Breast epithelium (tissue), 4 donors: ENCODE measurements at places on chromosomes 1 and 21. TPM values are rescaled to one million over a fixed set of nuclear protein-coding genes. Genes with fewer than 3 reads are reported as not detected.

STIL gene
- 3.2 TPM for total RNA-seq

CENPL gene
- 6.0 TPM for total RNA-seq

MROH9 gene
- not detected for total RNA-seq

SLAMF8 gene
- total RNA-seq = 12.3 TPM

GRCh38 chr1:219790834-219791615 lies 137.3 kb downstream of the SLC30A10 start:
- H3K4me3 ChIP-seq = no peak overlapping the region
- H3K27me3 ChIP-seq = no peaks in the 10 kb centered on the region
- no peaks in the 10 kb centered on the region for H3K36me3 ChIP-seq
- H3K4me1 ChIP-seq = no peaks in the 10 kb centered on the region
- DNase-seq = no peak

- H3K27ac ChIP-seq = no peak overlapping the region
- no peaks in the 10 kb centered on the region for H3K27me3 ChIP-seq
- no peaks in the 10 kb centered on the region for H3K36me3 ChIP-seq
- no peak overlapping the region for H3K4me3 ChIP-seq
- no peak for DNase-seq
- peaks cover 13% of the 10 kb centered on the region for H3K4me1 ChIP-seq
Measured at GRCh38 chr21:34126269-34126668, 52.9 kb downstream of the MRPS6 start.

DNA sequence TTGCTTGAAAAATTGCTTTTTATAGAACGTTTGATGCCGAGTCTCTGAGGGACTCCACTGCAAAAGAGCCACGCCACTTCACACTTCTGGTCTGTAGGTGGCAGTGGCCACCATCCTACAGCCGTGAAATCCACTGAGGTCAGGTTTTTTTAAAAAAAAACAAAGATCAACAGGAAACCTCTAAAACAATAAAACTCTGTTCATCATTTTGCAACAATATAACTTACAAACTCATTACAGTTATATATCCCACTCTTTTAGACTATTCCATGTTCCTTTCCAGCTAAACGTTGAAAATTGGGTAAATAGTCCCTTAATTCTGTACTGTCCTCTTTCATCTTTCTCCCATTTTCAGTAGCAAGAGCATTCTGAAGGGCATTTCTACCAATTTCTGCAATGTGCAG lies 64.6 kb upstream of the FMN2 start:
- no peaks in the 10 kb centered on the region for H3K36me3 ChIP-seq
- no peak for DNase-seq
- no peaks in the 10 kb centered on the region for H3K4me1 ChIP-seq
- H3K27me3 ChIP-seq = no peaks in the 10 kb centered on the region

- no peaks in the 10 kb centered on the region for H3K36me3 ChIP-seq
- peak overlapping the region; percentile 99 for H3K27ac ChIP-seq
- no peaks in the 10 kb centered on the region for H3K27me3 ChIP-seq
- peak overlapping the region; percentile 98 for H3K4me3 ChIP-seq
- peak; percentile 72 for DNase-seq
Measured at GRCh38 chr1:51236531-51237350, 668 bp downstream of the RNF11 start.

DNA sequence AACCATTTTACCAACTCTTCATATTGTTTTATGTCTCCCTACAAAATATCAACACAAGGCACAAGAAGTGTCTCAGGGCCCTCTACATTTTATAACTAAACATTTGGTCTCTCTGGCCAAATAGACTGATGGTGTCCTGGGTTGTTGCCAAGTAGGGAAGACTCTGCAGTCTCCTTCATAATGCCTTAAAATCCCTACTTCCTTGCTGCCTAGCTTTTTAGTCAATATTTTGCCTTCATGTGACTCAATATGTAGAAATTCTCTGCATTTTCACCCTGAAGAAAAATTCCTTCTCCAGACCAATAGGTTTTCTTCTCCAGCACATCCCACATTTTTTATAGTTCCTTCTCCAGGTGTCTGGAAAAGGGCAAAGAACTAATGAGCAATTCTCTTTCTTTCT lies 72.6 kb upstream of the IPO9 start:
- no peak for DNase-seq
- H3K36me3 ChIP-seq = no peaks in the 10 kb centered on the region
- H3K27ac ChIP-seq = no peak overlapping the region
- H3K4me3 ChIP-seq = no peak overlapping the region

DNA sequence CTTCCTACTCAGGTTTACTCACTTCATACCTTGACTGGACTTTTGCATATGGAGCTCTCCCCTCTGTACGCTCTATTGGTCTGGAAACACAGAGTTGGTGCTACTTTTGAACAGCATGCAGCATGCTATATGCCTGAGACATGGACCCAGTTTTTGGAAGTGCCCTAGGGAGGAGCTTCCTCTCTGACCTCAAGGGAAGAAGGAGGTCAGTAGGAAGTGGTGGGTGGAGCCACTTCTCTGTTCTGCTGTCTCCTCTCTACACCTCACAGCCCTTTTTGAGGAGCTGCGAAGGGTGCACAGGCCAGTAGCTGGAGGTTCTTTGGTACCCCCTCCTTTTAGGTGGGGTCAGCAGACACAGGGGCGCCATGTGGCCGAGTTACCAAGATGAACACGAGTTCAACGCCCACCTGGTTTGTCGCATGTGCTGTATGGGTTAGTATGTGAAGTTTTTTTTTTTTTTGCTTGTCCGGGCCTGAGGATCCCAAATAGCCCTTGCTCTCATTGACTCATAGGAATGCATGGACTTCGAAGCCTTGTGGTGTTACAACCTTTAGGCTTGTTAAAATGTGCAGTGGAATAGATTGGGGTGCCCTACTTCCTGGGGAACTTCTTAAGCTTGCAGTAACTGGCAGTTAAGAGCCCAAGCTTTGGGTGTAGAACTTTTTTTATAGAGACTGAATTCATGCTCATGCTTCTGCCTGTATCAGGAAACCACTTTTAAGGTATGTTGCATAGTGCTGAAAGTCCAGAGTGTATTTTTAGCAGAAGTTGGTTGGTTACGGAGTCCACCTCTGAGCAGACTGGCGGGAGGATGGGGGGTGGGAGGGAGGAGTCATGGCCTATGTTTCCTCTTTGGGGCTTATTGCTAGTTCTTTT lies 10.7 kb downstream of the MACF1 start:
- peak overlapping the region; percentile 12 for H3K4me3 ChIP-seq
- H3K27me3 ChIP-seq = no peaks in the 10 kb centered on the region
- peaks cover 10% of the 10 kb centered on the region for H3K4me1 ChIP-seq
- H3K36me3 ChIP-seq = no peaks in the 10 kb centered on the region
- DNase-seq = no peak
- H3K27ac ChIP-seq = peak overlapping the region; percentile 66

DNA sequence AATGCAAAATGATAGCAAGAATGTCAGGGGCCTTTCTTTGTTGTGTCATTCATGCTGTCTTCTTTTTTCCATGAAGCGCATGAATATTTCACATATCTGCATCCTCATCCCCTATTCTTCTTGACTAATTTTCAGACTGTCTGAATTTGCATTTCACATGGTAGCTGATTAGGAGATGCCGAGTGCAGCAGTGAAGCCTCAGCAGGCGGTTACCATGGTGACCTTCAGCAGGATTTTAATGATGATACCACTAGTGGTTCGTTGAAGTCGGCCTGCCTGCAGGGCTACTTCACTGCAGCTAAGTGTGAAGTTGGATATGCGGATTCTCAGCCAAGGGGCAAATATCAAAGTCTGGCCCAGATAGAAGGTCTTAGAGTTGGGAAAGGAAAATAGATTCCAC lies 141.8 kb downstream of the NEK7 start:
- no peaks in the 10 kb centered on the region for H3K27me3 ChIP-seq
- peaks cover under 1% of the 10 kb centered on the region for H3K36me3 ChIP-seq
- no peak overlapping the region for H3K4me3 ChIP-seq
- no peak for DNase-seq

DNA sequence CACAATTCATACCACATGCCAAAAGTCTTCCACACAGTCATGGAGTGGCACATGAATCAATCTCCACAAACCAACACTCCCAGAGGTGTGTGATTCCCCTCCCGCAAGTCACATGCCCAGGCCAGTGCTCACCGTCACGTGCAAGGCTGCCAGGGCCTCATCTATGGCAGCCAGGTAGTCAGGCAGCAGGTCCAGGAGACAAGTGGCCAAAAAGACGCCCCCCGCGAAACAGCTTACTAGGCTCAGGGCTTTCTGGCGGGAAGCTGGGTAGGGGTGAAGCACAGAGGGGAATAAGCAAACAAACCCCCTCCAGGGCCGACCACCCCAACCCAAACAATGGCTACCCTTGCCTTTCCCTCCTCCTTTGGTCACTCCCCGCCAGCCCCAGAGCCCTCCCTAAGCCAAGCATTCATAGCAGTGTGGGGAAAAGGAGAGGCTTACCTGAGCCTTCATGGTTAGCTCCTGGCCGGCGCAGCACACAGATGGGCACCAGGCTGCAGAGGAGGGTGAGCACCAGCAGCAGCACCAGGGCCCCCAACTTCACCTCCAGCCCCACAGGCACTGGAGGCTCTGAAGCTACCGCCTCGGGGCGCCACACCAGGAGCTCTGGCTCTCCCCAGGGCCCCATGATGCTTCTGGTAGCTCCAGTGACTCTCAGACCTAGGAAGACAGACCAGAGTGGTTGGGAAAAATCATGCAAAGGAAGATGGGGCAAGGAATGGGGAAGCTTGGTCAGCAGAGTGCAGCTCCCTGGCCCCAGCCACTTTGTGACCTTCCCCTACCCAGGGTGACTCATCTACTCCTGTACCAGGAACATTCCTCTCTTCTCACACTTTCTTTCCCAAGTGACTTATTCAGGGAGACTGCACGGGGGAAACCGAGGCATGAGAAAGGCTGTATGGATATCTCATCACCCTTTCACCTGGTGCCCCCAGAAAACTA lies 978 bp downstream of the SLC39A1 start:
- no peaks in the 10 kb centered on the region for H3K36me3 ChIP-seq
- no peaks in the 10 kb centered on the region for H3K4me1 ChIP-seq
- peak overlapping the region; percentile 98 for H3K27ac ChIP-seq
- no peaks in the 10 kb centered on the region for H3K27me3 ChIP-seq
